ENCODE measurements at places on chromosomes 4 and X. TPM values are rescaled to one million over a fixed set of nuclear protein-coding genes. Genes with fewer than 3 reads are reported as not detected.

The CPZ gene
- total RNA-seq = 0.38 TPM

DNA sequence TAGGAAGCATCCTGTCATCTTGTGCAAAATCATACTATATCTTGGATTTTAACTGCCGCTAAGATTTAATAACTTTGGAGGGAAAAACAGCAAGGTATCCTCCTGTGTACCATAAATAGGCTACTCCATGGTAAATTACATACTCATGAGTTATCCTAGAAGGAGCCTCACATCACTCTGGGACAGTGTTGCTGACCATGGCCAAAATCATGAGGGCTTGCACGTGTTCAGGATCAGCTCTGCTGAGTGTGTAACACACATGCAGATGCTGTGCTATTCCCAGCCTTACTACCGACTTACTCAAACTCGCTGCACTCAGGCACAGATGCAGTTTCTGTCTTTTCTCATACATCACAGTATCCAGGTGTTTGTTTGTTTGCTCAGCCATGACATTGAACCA lies 56.6 kb downstream of the DKK2 start:
- no peak overlapping the region for H3K27ac ChIP-seq
- no peaks in the 10 kb centered on the region for H3K27me3 ChIP-seq
- no peaks in the 10 kb centered on the region for H3K36me3 ChIP-seq
- no peak overlapping the region for H3K4me3 ChIP-seq
- DNase-seq = no peak

DNA sequence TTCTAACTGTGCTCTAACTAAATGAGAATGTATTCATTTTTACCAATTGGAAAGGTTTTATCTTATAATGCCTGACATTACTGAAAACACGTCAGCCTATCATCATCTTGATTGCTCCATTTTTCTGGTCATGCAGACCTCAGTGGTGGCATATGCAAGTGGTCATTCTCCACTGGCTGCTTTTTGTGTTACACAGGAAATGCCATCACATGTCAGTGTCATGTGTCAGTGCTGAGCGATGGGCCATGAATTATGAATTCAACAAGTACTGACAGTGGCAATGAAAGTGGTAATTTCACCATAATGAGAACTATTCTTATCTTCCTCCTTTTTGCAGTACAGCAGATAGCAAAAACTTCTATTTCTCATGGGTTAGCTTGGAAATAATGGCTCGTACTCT lies 190.5 kb downstream of the PACRGL start:
- no peaks in the 10 kb centered on the region for H3K36me3 ChIP-seq
- no peaks in the 10 kb centered on the region for H3K4me1 ChIP-seq
- H3K27ac ChIP-seq = no peak overlapping the region
- H3K4me3 ChIP-seq = no peak overlapping the region
- no peak for DNase-seq

DNA sequence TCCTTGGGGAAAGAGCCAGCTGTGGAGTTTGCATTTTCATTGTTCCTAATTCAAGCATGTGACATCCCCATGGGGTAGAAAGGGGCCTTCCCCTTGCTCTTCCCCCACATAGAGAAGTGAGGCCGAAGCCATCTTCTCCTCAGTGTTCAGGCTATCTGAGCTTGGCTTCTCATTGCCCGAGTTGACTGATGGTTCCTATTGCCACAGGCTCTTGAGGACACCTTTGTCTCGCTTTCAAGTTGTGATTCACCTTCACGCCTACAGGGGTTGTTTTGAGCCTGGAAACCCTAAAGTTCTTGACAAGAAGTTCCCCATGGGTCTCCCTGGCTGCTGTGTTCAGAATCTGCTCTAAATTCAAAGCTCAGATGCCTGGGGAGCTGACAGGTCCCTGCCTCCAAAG lies 25.0 kb downstream of the CCNQ start:
- H3K4me1 ChIP-seq = 0 out of 2 replicates have a peak, but pooled peaks cover 8% of the 10 kb centered on the region
- no peak overlapping the region for H3K4me3 ChIP-seq
- peaks cover 24% of the 10 kb centered on the region for H3K27me3 ChIP-seq
- no peak overlapping the region for H3K27ac ChIP-seq

DNA sequence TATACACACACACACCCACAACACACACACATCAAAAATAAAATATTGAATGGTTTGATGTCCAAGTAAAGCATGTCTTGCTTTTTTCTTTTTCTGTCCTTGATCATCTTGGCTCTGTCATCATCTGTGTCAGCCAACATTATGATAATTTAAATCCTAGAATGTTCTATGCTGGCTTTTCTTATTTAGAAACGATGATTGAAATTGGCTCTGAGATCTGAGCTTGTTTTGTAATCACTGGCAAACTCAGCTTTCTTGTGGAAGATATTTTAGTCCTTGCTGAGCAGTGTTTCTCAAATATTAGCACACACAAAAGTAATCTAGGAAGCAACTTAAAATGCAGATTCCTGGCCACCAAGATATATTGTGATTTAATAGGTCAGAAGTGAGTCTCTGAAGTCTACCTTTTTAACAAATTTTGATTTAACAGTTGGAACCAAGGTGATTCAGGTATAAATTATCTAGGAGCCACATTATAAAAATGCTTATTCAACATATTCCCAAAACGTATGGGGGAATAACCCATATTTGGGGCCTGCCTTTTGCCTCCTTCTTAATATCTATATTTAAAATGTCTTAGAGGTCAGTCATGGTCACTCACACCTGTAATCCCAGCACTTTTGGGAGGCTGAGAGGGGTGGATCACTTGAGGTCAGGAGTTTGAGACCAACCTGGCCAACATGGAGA lies 24.0 kb upstream of the DSPP start:
- H3K4me3 ChIP-seq = no peak overlapping the region
- H3K36me3 ChIP-seq = no peaks in the 10 kb centered on the region
- no peaks in the 10 kb centered on the region for H3K27me3 ChIP-seq
- H3K4me1 ChIP-seq = no peaks in the 10 kb centered on the region

The CRMP1 gene
- not detected for total RNA-seq

DNA sequence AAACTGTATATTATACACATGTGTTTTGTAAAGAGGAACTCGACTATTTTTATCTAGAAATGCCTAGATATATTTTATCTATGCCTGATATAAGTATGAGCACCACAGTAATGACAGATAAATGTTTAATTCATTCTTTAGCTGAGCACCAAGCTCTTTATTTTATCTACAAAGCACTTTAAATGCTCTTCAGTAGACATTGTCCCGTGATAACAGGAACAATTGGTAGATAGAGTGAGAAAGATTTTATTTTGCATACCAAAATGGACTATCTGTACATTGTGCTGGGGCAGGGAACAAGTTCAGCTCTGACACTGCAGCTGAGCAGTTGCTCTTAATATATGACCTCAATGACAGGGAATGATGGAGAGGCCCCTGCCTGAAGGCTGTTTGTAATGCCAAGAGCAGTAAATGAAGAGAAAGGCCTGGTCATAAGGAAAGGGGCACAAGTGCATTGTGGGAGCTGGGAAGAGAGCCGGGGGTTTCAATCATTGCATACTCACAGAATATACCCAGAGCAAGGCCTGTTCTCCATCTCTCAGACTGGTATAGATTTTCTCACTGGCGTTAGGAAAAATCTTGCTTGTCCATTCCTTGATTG lies 57.3 kb downstream of the SEPTIN11 start:
- DNase-seq = no peak
- H3K36me3 ChIP-seq = peaks cover 31% of the 10 kb centered on the region
- no peak overlapping the region for H3K4me3 ChIP-seq

The FSTL5 gene
- total RNA-seq = 0.28 TPM

- no peak overlapping the region for H3K27ac ChIP-seq
- H3K36me3 ChIP-seq = no peaks in the 10 kb centered on the region
- no peaks in the 10 kb centered on the region for H3K27me3 ChIP-seq
- no peak for DNase-seq
Observed at GRCh38 chrX:71657267-71657666, 10.1 kb upstream of the LOC101059915 start.

DNA sequence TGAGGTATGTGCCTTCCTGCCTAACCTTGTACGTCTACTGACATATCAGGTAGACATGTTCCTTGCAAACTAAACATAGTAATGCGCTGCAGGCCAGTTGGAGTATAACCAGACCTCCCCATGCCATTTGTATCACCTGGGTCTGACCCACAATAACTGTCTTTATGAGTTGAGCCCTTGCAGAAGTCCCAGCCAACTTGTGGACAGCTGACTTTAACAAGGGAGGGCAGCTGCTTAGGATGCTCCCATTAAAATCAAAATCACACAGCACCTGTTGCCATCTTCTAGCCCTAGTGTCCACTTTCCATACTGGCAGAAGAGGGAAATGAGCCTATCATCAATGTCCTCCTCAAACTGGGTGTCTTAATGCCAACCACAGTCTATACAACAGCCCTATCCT lies 41.6 kb downstream of the KANTR start:
- H3K27me3 ChIP-seq = no peaks in the 10 kb centered on the region
- no peak overlapping the region for H3K27ac ChIP-seq
- no peak for DNase-seq
- H3K4me1 ChIP-seq = no peaks in the 10 kb centered on the region
- no peaks in the 10 kb centered on the region for H3K36me3 ChIP-seq
- no peak overlapping the region for H3K4me3 ChIP-seq

The POU3F4 gene
- not detected for total RNA-seq

- no peak overlapping the region for H3K4me3 ChIP-seq
- no peak for DNase-seq
- H3K36me3 ChIP-seq = no peaks in the 10 kb centered on the region
- H3K4me1 ChIP-seq = no peaks in the 10 kb centered on the region
- H3K27ac ChIP-seq = no peak overlapping the region
Observed at GRCh38 chr4:15794905-15795304, 16.8 kb downstream of the CD38 start.

The SPIN2A gene
- 0.60 TPM for total RNA-seq

The FMR1 gene
- 29.3 TPM for total RNA-seq

DNA sequence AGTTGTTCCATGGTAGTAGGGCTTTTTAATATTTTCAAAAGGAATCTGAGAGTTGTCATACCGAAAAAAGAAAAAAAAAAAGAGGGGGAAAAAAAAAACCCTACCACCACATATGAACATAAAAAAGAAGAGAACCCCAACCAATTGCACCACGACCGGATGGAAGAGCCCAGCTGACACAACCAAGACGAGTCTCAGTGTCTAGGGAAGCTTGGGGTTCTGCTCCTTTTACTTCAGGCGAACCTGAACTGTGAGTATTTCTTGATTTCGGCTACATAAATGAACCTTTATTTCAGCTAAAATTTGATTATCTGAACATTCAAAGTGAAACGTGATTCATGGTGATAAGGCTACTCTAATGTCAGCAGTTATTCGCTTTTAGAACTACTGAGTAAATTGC lies at the start of gene GPR34:
TSS of gene GPR34 (plus strand) at position 139 of the 400 bp plus-strand sequence. CDS start 6,661 bp downstream, outside the sequence.
- H3K27ac ChIP-seq = no peak within 1 kb of the TSS
- H3K4me3 ChIP-seq = no peak within 1 kb of the TSS
- H3K27me3 ChIP-seq = no peaks in the 10 kb centered on the region
- no peaks in the 10 kb centered on the region for H3K4me1 ChIP-seq
- no peaks in the 10 kb centered on the region for H3K36me3 ChIP-seq

The TMEM184C gene
- total RNA-seq = 26.1 TPM

- peaks cover 20% of the 10 kb centered on the region for H3K4me1 ChIP-seq
- no peaks in the 10 kb centered on the region for H3K36me3 ChIP-seq
- no peak overlapping the region for H3K4me3 ChIP-seq
- H3K27me3 ChIP-seq = no peaks in the 10 kb centered on the region
- no peak for DNase-seq
Observed at GRCh38 chr4:57074744-57075143, 35.4 kb downstream of the IGFBP7 start.

DNA sequence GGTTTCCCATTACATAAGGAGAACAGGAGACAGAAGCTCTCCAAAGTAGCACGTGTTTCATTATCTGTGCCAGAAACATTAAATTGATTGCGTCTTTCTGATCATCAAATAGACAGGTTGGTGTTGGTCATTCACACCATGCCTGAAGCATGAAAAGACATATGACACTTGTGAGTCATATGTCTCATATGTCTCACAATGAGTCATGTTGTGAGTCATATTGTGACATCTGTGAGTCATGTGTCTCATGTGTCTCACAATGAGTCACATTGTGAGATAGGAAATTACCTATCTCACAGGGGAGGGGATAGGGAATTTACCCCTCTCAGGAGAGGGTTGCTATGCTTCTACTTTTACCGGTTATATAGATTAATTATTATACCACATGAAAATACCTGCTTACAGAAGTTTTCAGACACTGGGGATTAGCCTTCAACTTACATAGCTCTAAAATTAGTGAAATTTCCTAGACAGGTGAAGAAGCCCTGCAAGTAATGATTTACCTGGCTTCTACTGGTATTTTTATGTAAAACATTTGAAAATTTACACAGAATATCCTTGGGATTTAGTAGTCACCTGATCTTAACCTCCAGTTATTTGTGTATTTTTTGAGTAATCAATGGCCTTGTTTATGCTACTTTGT lies 80.8 kb downstream of the NPFFR2 start:
- no peaks in the 10 kb centered on the region for H3K27me3 ChIP-seq
- H3K4me1 ChIP-seq = no peaks in the 10 kb centered on the region
- H3K4me3 ChIP-seq = no peak overlapping the region
- no peak overlapping the region for H3K27ac ChIP-seq
- peak; percentile 32 for DNase-seq

The GPR119 gene
- total RNA-seq = 2.2 TPM

DNA sequence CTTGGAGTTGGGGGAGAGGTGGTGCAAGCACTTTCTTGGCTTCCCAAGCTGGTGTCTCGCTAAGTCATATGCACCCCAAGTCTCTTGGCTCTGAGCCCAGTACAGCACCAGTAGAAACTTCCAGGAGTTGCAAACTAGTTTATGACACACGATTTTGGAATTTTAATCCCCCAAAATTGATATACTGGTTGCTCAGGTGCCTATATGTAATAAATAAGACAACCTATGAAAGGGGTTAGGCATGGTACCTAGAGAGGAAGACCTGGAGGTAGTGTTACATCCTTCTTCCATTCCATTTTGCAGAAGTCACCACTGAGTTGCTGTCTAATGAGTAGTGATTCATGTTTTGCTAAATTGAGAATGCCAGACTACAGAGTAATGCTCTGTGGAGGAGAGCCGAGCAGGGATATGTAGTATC lies 4.3 kb upstream of the SLC4A4 start:
- no peaks in the 10 kb centered on the region for H3K36me3 ChIP-seq
- no peak for DNase-seq
- no peaks in the 10 kb centered on the region for H3K4me1 ChIP-seq
- H3K4me3 ChIP-seq = no peak overlapping the region

GRCh38 chrX:132810964-132811712 lies 147.3 kb downstream of the HS6ST2 start:
- H3K4me1 ChIP-seq = no peaks in the 10 kb centered on the region
- no peaks in the 10 kb centered on the region for H3K36me3 ChIP-seq
- H3K27ac ChIP-seq = no peak overlapping the region
- no peak for DNase-seq
- no peaks in the 10 kb centered on the region for H3K27me3 ChIP-seq

The ATP1B4 gene
- total RNA-seq = not detected

GRCh38 chrX:155778844-155779553 lies 102.1 kb upstream of the VAMP7 start:
- no peaks in the 10 kb centered on the region for H3K36me3 ChIP-seq
- H3K27ac ChIP-seq = no peak overlapping the region

- no peak overlapping the region for H3K27ac ChIP-seq
- H3K27me3 ChIP-seq = no peaks in the 10 kb centered on the region
- H3K36me3 ChIP-seq = no peaks in the 10 kb centered on the region
- H3K4me3 ChIP-seq = no peak overlapping the region
- no peak for DNase-seq
Observed at GRCh38 chr4:36779601-36780000, 464.9 kb upstream of the NWD2 start.

- no peaks in the 10 kb centered on the region for H3K4me1 ChIP-seq
- DNase-seq = peak; percentile 55
Observed at GRCh38 chrX:2928191-2928582, 952 bp downstream of the ARSD start.

The DMD gene
- total RNA-seq = 35.6 TPM

- no peaks in the 10 kb centered on the region for H3K4me1 ChIP-seq
- no peaks in the 10 kb centered on the region for H3K27me3 ChIP-seq
- no peak overlapping the region for H3K4me3 ChIP-seq
- H3K27ac ChIP-seq = no peak overlapping the region
- H3K36me3 ChIP-seq = no peaks in the 10 kb centered on the region
- no peak for DNase-seq
Observed at GRCh38 chrX:100850317-100850716, 23.8 kb downstream of the NOX1 start.
